ENCODE measurements at places on chromosomes 7 and 10. TPM values are rescaled to one million over a fixed set of nuclear protein-coding genes. Genes with fewer than 3 reads are reported as not detected.
A peak's percentile ranks its signal among the peaks of the same experiment; 100 is the strongest.

- no peak for DNase-seq
- H3K36me3 ChIP-seq = no peaks in the 10 kb centered on the region
- peaks cover 4% of the 10 kb centered on the region for H3K4me1 ChIP-seq
- H3K4me3 ChIP-seq = peak overlapping the region; percentile 95
- H3K27me3 ChIP-seq = no peaks in the 10 kb centered on the region
Observed at GRCh38 chr7:77697535-77697831, 1.2 kb downstream of the RSBN1L start.

- H3K4me3 ChIP-seq = no peak overlapping the region
- H3K36me3 ChIP-seq = no peaks in the 10 kb centered on the region
- DNase-seq = no peak
- H3K27ac ChIP-seq = no peak overlapping the region
- H3K27me3 ChIP-seq = no peaks in the 10 kb centered on the region
Observed at GRCh38 chr10:94439275-94439861, 37.0 kb downstream of the TBC1D12 start.

DNA sequence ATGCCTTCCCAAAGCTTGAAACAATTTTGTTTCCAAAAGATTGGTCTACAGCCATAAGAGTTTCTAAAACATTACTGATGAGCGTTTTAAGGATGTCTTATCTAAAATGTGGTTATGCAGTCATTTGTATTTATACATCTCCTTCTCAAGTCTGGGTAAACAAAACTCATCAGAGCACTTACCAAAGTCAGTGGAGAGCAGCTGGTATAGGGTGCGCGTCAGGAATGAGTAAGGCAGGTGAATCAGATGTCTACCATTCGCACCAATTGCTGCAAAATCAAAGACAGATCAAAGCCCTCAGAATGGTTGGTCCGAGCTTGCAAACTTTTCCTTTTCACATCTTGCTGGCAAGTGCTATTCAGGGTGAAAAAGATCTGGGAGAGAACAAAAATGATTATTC, 65.6 kb upstream of the FAM171A1 start:
- H3K27ac ChIP-seq = no peak overlapping the region
- no peak overlapping the region for H3K4me3 ChIP-seq
- H3K27me3 ChIP-seq = no peaks in the 10 kb centered on the region
- H3K36me3 ChIP-seq = no peaks in the 10 kb centered on the region

DNA sequence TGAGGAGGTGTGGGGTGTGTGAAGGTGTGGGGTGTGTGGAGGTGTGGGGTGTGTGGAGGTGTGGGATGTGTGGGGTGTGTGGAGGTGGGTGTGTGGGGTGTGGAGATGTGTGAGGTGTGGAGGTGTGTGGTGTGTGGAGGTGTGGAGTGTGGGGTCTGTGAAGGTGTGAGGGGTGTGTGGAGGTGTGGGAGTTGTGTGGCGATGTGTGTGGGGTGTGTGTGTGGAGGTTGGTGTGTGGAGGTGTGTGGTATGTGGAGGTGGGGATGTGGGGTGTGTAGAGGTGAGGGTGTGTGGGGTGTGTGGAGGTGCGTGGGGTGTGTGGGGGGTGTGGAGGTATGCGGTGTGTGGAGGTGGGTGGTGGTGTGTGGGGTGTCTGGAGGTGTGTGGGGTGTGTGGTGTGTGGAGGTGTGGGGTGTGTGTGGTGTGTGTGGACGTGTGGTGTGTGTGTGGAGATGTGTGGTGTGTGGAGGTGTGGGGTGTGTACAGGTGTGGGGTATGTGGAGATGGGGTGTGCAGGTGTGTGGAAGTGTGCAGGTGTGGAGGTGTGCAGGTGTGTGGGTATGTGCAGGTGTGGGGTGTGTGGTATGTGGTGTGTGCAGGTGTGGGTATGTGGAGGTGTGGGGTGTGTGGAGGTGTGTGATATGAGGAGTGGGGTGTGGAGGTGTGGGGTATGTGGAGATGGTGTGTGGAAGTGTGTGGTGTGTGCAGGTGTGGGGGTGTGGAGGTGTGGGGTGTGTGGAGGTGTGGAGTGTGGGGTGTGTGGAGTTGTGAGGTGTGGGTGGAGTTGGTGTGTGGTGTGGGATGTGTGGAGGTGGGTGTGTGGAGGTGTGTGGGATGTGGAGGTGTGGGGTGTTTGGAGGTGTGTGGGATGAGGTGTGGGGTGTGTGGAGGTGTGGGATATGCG, 34.5 kb downstream of the SPDYE17 start:
- no peak overlapping the region for H3K4me3 ChIP-seq
- H3K27ac ChIP-seq = no peak overlapping the region
- H3K27me3 ChIP-seq = no peaks in the 10 kb centered on the region
- no peaks in the 10 kb centered on the region for H3K4me1 ChIP-seq
- no peaks in the 10 kb centered on the region for H3K36me3 ChIP-seq

DNA sequence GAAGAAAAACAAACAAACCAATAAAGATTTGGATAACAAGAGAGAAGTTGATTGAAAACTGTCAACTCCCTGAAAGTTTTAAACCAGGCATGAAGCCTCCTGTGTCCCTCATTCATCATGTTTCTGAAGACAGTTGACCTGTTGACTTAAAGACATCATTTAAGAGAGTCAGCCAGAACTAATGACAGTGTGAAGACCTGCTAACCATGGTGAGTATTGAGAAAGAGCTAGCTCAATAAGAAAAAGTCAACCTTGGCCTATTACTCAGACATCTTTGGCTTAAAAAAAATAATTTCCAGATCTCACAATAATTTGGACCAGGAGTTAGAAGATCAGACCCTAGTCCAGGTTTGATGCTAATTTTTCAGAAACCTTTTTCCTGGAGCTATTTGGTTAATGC, 45.3 kb upstream of the ANKRD1 start:
- H3K4me1 ChIP-seq = no peaks in the 10 kb centered on the region
- H3K4me3 ChIP-seq = no peak overlapping the region
- H3K27me3 ChIP-seq = no peaks in the 10 kb centered on the region

DNA sequence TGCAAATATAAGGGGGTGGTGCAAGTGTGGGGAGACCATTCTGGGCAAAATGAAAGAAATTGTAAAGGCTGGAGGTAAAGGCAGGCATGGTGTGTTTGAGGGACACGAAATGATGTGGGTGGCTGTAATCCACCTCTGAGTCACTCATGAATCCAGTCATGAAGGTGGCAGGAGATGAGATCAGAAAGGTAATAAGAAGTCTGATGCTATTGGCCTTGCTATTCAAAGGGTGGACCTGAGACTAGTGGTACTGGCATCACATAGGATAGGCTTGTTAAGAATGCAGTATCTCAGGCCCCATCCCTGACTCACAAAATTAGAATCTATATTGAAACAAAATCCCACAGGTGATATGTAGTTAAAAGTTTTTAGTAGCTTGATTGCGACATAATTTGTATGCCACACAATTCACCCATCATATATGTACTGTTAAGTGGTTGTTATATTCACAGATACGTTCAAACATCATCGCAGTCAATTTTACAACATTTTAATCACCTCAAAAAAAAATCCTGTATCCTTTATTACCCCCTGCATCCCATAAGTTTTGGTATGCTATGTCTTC, 85.6 kb downstream of the ST8SIA6 start:
- H3K27ac ChIP-seq = no peak overlapping the region
- no peaks in the 10 kb centered on the region for H3K36me3 ChIP-seq
- no peak for DNase-seq
- H3K27me3 ChIP-seq = no peaks in the 10 kb centered on the region
- H3K4me1 ChIP-seq = no peaks in the 10 kb centered on the region

- H3K4me1 ChIP-seq = no peaks in the 10 kb centered on the region
- H3K4me3 ChIP-seq = no peak overlapping the region
- no peak overlapping the region for H3K27ac ChIP-seq
Observed at GRCh38 chr10:104873161-104873560, 232.1 kb downstream of the SORCS3 start.

GRCh38 chr7:132110692-132111091, 465.6 kb downstream of the PLXNA4 start:
- no peak overlapping the region for H3K4me3 ChIP-seq
- no peaks in the 10 kb centered on the region for H3K27me3 ChIP-seq
- no peaks in the 10 kb centered on the region for H3K36me3 ChIP-seq

GRCh38 chr7:33261585-33261984, 132.2 kb downstream of the BBS9 start:
- DNase-seq = no peak
- no peaks in the 10 kb centered on the region for H3K4me1 ChIP-seq
- no peaks in the 10 kb centered on the region for H3K27me3 ChIP-seq
- no peak overlapping the region for H3K4me3 ChIP-seq
- no peaks in the 10 kb centered on the region for H3K36me3 ChIP-seq

DNA sequence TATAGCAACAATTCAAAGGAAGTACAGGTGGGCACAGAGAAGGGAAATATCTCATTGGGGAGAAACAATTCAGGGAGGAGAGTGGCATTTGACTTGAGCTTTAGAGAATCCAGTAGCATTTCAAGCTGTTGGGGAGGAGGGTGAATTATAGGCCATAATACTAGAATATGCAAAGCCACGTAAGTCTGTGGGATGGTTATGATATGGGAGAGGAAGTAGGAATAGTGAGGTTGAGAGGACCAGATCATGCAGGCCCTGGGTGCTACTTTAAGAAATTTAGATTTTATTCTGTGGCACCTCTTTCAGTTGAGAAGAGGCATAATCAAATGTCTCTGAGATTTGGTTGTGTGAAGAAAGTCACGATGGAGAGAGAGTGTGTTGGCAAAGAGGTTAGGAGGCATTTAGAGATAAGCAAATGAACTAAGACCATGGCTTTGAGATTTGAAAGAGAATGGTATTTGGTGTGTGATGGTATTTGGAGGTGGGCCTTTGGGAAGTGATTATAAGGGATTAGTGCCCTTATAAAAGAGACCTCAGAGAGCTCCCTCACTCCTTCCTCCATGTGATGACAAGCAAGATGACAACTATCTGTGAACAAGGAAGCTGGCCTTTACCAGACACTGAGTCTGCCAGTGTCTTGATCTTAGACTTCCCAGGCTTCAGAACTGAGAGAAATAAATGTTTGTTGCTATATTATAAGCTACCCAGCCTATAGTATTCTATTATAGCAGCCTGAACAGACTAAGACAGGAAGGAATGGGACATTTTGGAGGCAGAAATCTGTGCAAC, 15.1 kb downstream of the ADD3 start:
- no peaks in the 10 kb centered on the region for H3K36me3 ChIP-seq
- H3K4me3 ChIP-seq = no peak overlapping the region
- H3K27ac ChIP-seq = no peak overlapping the region

DNA sequence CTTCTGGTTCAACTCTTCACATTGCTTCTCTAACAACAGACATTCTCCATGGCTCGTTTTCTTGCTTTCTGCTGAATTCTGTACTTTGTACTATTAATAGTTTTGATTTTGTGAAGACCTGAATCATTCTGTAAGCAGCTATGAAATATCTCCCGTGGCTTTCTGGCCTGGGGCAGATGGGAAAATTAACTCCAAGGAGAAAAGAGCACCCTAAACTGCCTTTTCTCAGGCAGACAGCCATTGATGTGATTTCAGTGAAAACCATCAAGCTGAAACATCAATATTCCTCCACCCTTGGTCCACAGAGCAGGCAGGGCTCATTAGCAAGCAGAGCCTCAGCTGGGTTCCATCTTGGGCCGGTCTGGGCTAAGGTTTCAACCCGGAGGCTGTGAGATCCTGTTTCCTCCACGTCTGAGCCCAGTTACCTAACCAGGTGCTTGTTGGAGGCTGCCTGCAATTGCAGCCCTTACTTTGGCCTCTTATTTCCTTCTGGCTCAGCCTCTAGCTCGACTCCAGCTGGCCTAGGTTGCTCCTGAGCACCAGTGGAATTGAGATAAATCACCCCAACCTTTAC, 21.1 kb upstream of the EZH2 start:
- H3K27me3 ChIP-seq = no peaks in the 10 kb centered on the region
- no peak overlapping the region for H3K27ac ChIP-seq
- no peaks in the 10 kb centered on the region for H3K36me3 ChIP-seq
- no peak overlapping the region for H3K4me3 ChIP-seq
- H3K4me1 ChIP-seq = no peaks in the 10 kb centered on the region

DNA sequence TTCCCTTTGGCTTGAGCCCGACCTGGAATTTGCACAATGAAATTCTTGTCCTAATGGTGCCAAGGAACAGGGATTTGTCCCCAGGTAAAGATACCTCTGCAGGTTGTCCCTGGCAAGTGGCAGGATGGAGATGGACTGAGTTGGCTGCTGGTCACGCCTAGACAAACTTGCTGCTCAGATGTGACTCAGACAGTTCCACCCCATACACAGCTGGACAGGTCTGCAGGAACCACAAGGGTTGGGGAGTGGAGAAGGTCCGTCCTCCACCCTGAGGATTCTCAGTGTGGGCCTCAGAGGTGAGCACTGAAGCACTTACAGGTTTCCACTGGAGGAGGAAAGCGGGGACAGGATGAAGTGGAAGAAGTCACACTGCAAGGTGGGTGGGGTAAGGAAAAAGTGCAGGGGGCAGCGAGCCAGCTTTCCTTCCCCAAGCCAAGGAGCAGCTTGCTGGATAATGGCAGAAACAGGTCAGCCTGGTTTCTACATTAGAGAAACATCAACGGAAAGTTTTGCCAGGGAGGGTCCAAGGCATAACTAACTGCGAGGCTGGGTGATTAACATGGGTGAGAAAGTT, 20.5 kb downstream of the ITPRIP start:
- DNase-seq = no peak
- no peaks in the 10 kb centered on the region for H3K4me1 ChIP-seq
- peaks cover 6% of the 10 kb centered on the region for H3K36me3 ChIP-seq
- H3K4me3 ChIP-seq = no peak overlapping the region
- no peaks in the 10 kb centered on the region for H3K27me3 ChIP-seq

GRCh38 chr7:155795951-155796350, 16.3 kb downstream of the SHH start:
- H3K4me3 ChIP-seq = no peak overlapping the region
- H3K27ac ChIP-seq = no peak overlapping the region
- no peaks in the 10 kb centered on the region for H3K27me3 ChIP-seq
- no peaks in the 10 kb centered on the region for H3K36me3 ChIP-seq
- no peak for DNase-seq
- H3K4me1 ChIP-seq = no peaks in the 10 kb centered on the region

DNA sequence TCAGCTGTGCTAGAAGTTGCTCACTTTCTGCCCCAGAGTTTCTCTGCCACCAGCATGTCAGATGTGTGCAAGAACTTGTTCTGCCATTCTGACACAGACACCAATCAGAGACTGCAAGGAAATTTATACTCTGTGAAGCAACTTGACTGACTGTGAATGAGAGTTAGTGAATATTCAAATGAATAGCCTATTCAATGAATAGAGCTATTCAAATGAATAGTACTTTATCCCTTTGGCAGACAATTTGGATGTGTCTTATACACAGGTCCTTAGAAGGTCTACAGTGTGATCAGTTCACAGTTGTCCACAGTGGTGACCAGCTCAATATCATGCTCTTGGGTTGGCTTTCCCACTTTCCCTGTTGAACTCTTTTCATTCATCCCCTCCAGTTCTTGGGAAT, 138.1 kb downstream of the MACC1 start:
- no peak overlapping the region for H3K27ac ChIP-seq
- no peaks in the 10 kb centered on the region for H3K36me3 ChIP-seq
- H3K4me1 ChIP-seq = no peaks in the 10 kb centered on the region
- DNase-seq = no peak
- H3K4me3 ChIP-seq = no peak overlapping the region

The CRPPA gene
- total RNA-seq = 2.9 TPM

The SNX10 gene
- total RNA-seq = 18.1 TPM

The DDC gene
- 0.33 TPM for total RNA-seq

The ZNF680 gene
- total RNA-seq = 34.1 TPM
